Urinary bladder (tissue), 4 donors: ENCODE measurements at places on chromosomes 7 and 10. TPM values are rescaled to one million over a fixed set of nuclear protein-coding genes. Genes with fewer than 3 reads are reported as not detected.

Gene MOGAT3
- not detected for polyA plus RNA-seq

Gene PNLIPRP1
- polyA plus RNA-seq, result 0.11 TPM

Gene TMEM139
- 1.2 TPM for polyA plus RNA-seq

Gene LAMB1
- polyA plus RNA-seq, result 233 TPM

Gene BICC1
- 5.7 TPM for polyA plus RNA-seq

Gene GIMAP5
- 24.3 TPM for polyA plus RNA-seq

Gene AIMP2
- 35.6 TPM for polyA plus RNA-seq

Gene DNTT
- not detected for polyA plus RNA-seq

Gene INSYN2A
- 0.47 TPM for polyA plus RNA-seq

Gene GNAT3
- polyA plus RNA-seq, result not detected

Gene RHOBTB1
- polyA plus RNA-seq, result 6.7 TPM

Gene PTPN12
- 54.7 TPM for polyA plus RNA-seq

Gene SPDYE9
- not detected for polyA plus RNA-seq

Gene STAG3
- polyA plus RNA-seq, result 0.61 TPM

Gene ANLN
- polyA plus RNA-seq, result 1.4 TPM

Gene PIP
- not detected for polyA plus RNA-seq

Gene EGFR
- 16.4 TPM for polyA plus RNA-seq

Gene CFTR
- polyA plus RNA-seq, result 0.05 TPM

Gene ZNF394
- 17.3 TPM for polyA plus RNA-seq

Gene NCF1
- 3.3 TPM for polyA plus RNA-seq

Gene SNX10
- polyA plus RNA-seq, result 3.7 TPM

Gene NUTM2A
- polyA plus RNA-seq, result 1.9 TPM

Gene PPP1R3A
- polyA plus RNA-seq, result not detected
